ENCODE measurements at places on chromosomes 12 and 14. TPM values are rescaled to one million over a fixed set of nuclear protein-coding genes. Genes with fewer than 3 reads are reported as not detected.

DNA sequence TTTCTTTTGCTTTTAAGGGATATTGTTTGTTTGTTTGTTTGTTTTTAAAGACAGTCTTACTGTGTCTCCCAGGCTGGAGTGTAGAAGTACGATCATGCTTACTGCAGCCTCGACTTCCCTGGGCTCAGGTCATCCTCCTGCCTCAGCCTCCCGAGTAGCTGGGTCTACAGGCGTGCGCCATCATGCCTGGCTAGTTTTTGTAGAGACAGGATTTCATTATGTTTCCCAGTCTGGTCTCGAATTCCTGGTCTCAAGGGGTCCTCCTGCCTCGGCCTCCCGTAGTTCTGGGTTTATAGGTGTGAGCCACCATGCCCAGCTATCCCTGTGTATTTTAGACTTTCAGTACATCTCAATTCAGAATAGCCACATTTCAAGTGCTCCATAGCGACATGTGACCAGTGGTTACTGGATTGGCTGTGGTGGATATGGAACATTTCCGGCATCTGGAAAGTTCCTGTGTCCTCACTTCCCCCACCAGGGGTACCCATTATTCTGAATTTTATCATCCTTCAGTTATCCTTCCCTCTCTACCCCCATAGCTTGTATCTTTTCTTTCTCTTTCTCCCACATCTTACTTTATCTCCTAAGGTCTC, 61.1 kb downstream of the HRK start:
- DNase-seq = no peak

DNA sequence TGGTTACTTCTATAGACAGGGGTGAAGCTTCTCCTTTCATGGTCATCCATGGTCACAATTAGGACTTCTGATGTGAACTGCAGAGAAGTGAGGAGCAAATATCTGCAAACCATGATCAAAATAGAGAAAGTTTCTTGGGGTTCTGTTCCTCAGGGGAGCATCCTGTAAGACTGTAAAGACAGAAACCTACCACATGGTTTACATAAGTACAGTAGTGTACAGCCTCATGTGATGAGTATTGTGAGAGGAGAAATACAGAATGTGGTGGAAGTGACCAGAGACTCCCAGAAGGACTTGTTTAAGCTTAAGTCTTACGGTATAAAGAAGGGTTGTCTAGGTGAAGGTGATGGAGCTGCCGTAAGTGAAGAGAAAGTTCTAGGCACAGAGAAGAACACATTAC, 484.7 kb downstream of the LRIG3 start:
- DNase-seq = no peak

GRCh38 chr14:26917086-26917485, 319.3 kb upstream of the NOVA1 start:
- peak; percentile 2 for DNase-seq

- DNase-seq = no peak
These were observed 714 bp upstream of the PSMC6 start for GRCh38 chr14:52706286-52706685.

DNA sequence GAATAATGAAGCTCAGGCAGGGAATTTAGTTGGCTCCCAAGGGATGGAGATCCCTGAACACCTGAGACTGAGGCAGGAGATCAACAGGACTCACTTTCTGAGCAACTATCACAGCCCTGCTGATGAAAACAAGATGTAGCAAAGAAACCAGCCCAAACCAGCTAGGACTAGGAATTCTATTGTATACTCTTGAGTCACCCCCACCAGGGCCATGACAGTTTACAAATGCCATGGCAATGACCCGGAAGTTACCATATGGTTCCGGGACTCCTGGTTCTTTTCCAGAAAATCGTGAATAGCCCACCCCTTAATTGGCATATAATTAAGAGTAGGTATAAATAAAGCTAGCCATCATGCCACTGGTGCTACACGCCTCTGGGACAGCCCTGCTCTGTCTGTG, 46.0 kb upstream of the OASL start:
- DNase-seq = no peak

- DNase-seq = no peak
These were observed 28.2 kb downstream of the KLRK1 start for GRCh38 chr12:10361622-10362021.

DNA sequence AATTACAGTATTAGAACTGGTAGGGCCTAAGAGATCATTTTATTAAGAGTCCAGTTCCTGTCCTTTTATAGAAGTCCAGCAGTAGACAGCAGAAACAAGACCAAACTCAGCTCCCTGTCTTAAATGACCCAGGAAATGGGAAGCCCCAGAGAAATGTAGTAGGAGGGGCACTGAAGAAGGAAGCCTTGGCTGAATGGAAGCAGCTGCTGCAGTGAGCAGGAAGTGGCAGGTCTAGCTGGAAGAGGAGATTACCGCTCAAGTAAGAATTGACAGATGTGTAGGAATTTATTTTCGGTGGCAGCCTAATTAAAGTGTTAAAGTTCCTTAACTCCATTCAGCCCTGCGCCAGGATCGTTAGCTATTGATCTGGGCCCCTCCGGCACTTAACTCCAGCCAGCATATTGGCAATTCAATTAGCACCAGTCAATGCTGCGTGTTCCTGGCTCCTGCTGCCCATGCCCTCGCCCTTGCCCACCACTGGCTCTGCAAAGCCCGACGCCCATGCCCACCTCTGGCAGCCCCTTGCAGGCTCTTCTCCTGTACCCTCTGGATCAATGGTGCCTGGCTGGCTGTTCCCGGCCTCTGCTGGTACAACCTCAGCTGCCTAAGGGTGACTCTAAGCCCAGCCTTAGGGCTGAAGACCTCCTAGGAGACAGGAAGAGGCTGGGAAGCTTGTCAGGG, 21.1 kb downstream of the ZFHX2 start:
- no peak for DNase-seq

DNA sequence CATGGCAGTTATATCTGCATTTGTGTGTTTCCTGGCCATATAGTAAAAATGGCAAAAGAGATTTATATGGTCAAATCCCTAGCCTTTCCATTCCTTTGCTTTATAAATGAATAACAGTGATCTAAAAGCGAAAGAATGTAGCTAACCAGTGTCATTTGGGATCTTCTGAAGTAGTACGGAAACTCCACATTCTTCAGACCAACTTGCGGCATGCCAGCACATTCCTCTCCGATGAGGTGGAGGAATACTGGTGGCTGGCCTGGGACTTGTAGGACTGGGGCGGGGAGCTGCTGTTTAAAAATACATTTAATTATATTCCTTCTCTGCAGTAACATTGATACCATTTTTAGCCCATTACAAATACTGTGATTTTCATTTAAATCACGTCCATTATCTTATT, 85.3 kb downstream of the SAMD4A start:
- DNase-seq = peak; percentile 68

DNA sequence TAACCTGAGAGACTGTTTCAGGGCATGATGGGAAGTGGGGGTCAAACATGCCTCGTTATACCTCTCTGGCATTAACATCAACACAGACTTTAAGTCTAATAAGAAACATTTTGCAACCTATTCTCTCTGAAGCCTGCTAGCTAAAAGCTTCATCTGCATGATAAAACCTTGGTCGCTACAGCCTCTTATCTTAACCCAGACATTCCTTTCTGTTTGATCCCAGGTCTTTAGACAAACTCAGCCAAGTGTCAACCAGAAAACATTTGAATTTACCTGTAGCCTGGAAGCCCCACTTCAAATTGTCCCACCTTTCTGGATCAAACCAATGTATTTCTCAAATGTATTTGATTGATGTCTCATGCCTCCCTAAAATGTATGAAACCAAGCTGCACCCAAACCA, 9.1 kb downstream of the PPP2R3C start:
- DNase-seq = no peak

DNA sequence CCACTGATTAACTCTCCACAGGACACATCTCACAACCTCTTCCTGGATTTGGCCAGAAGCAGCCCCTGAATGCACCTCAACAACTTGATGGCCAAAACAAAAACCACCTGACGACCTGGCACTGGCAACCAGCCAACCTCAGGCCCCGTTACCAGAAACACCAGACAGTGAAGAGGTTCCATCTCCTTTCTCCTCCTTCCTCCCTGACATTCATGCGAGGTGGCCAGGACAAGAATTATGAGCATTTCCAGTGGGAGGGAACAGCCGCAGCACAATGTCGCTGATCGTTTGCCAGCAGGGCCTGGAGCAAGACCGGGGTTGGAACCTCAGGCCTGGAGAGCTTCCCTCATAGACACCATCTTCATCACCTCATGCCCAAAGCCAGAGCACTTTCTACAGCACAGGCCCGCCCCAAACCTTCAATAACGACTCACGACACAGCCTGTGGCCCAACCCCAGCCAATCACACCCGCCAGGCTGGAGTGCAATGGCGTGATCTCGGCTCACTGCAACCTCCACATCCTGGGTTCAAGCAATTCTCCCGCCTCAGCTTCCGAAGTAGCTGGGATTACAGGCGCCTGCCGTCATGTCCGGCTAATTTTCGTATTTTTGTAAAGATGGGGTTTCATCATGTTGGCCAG, 48.7 kb downstream of the CCDC88C start:
- no peak for DNase-seq

GRCh38 chr12:572532-572899, 90.7 kb downstream of the NINJ2 start:
- no peak for DNase-seq

- DNase-seq = peak; percentile 56
These were observed 1.8 kb downstream of the CCDC85C start for GRCh38 chr14:99602054-99602787.

DNA sequence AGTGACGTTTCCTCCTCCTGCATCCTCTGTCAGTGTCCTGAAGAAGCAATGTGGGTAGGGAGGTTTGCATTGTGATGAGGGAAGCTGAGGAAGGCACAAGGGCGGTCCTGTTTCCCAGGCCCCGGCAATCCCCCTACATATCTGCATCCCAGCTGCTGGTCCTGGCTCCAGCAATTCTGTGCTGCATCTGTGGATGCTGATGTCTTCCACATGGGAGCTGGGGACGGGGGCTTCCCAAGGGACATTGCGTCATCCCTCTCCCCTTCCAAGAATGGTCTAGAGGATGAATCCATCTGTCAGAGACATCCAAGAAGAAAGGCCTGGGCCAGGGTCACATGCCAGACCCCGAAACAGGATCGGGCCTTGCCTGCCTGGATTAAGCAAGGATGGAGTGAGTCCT, 52.1 kb downstream of the TSPAN11 start:
- no peak for DNase-seq

GRCh38 chr12:43112101-43112920, 439.7 kb downstream of the ADAMTS20 start:
- no peak for DNase-seq

GRCh38 chr14:45134051-45134958, at the start of gene FKBP3:
TSS of gene FKBP3 (minus strand) at chr14:45134481. CDS start at chr14:45134456, 25 bp downstream.
- peak; percentile 97 for DNase-seq

- no peak for DNase-seq
These were observed 137.9 kb upstream of the ATP2B1 start for GRCh38 chr12:89846473-89847055.

GRCh38 chr14:22597265-22597664, 835 bp upstream of the ABHD4 start:
- no peak for DNase-seq

- DNase-seq = peak; percentile 42
These were observed 8.4 kb upstream of the EP400 start for GRCh38 chr12:131941116-131941986.

DNA sequence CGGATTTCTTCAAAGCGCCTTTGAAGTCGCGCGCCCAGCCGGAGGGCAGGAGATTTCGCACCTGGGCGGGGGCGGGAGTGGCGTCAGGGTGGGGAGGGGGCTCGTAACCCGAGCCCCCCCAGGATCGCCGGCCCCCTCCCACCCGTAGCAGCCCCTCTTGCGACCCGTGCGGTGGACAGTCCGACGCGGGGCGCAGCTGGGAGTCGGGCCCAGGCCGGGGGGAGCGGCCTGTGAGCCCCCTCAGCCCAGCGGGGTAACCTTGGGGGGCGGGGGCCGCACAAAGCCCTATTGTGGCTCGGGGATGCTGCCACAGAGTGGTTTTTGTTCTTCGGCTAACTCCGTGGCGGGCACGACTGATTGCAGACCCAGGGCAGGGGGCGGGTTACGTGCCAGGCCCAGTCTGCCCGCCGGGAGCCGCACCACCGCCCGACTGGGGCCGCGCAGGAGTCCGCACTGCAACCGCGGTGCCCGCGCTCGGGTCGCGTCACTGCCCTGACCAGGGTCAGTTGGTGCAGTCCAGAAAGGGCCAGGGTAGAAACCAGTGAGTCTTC, 4.2 kb upstream of the AAAS start:
- DNase-seq = peak; percentile 91

GRCh38 chr12:72276181-72276805, 4.1 kb downstream of the TRHDE start:
- DNase-seq = no peak

- no peak for DNase-seq
These were observed 101.0 kb downstream of the DERA start for GRCh38 chr12:16012117-16012516.

DNA sequence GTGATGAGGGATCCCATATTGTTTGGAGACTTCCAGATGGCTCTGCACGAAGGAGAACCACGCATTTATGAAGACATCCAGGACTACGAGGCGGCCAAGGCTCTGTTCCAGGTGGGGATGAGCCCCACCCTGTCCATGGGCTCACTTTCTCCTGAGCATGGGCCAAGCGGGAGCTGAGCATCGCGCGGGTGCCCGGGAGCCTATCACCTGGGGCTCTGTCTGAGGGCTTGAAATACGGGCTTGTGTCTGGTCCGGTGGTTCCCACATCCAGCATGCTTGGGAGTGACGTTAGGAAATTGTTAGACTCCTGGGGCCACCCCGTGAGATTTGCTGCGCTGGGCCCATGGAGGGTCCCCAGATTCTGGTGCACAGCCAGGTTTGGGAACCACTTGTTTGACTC, 92.9 kb downstream of the CCDC92 start:
- DNase-seq = no peak

GRCh38 chr14:21251215-21251614, 18.0 kb downstream of the HNRNPC start:
- DNase-seq = no peak

PMCH gene
- total RNA-seq = not detected

GUCY2C gene
- total RNA-seq = 2.5 TPM

PPP1R1A gene
- 23.8 TPM for total RNA-seq

PTCSC3 gene
- not detected for total RNA-seq

TSPAN19 gene
- total RNA-seq = not detected

STON2 gene
- total RNA-seq = 28.5 TPM

MEG3 gene
- 0.31 TPM for total RNA-seq

RTL1 gene
- not detected for total RNA-seq

CMA1 gene
- total RNA-seq = not detected

SOS2 gene
- 12.9 TPM for total RNA-seq

KRT7 gene
- total RNA-seq = 0.80 TPM

GPR137C gene
- 2.3 TPM for total RNA-seq

BATF gene
- not detected for total RNA-seq

COX8C gene
- not detected for total RNA-seq

LRRC10 gene
- total RNA-seq = not detected
